ENCODE measurements at places on chromosomes 5 and 9.

GRCh38 chr5:115685490-115685889 is 59.7 kb upstream of the TMED7 start:
- no peak for DNase-seq

DNA sequence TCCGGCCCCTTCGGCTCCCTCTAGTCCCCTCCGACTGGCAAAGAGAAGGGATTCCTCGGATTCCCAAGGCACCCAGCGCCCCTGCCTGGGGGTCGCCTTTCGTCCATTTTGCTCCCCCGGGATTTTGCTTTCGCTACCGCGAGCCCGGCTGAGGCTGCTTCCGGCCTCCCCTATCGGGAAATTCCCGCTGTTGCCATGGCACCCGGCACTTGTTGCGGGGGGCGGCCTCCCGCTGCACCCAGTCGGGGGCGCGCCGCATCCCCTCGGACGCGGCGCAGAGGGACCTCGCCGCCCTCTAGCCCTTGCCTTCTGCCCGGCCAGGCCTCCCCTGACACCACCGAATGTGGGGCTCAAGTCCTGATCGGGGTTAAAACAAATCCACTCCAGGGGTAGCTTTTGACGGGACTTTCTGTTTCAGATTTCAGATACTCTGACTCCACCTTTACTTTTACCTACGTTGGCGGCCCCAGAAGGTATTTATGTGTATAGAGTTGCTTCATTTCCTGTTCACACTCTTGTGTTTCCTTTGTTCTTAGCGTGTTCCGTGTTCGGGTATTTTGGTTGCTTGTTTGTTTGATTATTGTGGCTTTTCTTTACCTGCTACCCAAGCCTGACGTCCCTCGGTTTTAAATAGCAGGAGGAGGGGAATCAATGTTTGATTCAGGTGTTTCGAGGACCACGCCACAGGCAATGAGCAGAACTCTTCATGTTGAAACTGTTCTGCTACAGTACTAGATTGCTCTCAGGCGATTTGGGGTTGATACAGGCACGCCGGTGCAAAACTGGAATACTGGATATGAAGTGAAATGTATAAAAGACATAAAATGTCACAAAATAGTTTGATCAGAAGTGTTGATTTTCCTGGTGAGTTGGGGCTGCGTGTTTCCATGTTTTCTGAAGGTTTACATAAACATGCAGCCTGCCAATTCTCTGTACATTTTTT is 1.5 kb downstream of the PARP8 start:
- DNase-seq, result peak; percentile 73

- peak; percentile 18 for DNase-seq
These were observed 25.8 kb upstream of the HSD17B3 start for GRCh38 chr9:96327694-96328352.

GRCh38 chr9:36007316-36007708 is 29.4 kb upstream of the RECK start:
- DNase-seq, result no peak

DNA sequence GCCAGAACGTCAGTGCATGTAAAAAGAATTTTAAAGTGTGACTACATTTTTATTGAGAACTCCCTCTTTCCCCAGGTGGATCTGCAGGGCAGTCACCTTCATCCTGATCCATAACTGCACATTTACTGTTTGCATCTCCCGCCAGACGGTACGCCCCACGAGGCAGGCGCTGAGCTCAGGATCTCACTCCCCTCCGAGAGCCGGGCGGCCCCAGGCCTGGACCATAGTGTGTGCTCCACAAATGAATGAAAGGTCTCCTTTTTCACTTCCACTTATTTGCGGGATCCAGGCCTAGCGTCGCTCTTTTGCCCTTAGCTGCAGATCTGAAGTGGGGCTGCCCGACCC is 378 bp downstream of the DROSHA start:
- no peak for DNase-seq

DNA sequence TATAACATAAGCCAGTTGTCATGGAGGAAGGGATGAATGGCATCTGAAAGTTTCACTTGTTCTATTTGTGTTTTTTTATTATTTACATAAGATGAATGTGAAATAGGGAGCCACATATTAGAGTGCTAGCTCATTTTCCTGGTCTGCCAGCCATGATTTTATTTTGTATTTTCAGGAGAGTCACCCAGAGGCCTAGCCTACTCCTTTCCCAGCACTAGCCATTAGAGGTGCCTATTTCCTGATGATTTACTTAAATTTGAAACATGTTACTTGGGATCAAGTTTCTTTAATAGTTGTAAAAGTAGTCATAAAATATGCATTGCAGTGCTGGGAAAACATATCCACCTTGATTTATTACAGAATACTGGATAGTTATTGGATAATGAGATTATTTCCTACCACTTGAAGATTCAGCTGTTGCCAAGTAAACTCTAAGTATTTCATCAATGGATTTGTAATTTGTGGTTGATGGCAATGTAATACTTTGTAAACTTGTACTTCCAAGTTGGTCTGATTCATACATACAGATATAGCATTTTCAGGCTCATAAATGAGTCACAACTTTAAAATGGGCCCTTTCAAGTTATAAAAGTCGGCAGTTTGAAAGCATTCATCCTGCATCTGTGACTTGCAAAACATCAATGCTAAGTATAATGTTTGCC is 50.8 kb downstream of the KCNN2 start:
- no peak for DNase-seq

GRCh38 chr9:95506678-95507463 is 9.9 kb downstream of the PTCH1 start:
- DNase-seq, result peak; percentile 13

DNA sequence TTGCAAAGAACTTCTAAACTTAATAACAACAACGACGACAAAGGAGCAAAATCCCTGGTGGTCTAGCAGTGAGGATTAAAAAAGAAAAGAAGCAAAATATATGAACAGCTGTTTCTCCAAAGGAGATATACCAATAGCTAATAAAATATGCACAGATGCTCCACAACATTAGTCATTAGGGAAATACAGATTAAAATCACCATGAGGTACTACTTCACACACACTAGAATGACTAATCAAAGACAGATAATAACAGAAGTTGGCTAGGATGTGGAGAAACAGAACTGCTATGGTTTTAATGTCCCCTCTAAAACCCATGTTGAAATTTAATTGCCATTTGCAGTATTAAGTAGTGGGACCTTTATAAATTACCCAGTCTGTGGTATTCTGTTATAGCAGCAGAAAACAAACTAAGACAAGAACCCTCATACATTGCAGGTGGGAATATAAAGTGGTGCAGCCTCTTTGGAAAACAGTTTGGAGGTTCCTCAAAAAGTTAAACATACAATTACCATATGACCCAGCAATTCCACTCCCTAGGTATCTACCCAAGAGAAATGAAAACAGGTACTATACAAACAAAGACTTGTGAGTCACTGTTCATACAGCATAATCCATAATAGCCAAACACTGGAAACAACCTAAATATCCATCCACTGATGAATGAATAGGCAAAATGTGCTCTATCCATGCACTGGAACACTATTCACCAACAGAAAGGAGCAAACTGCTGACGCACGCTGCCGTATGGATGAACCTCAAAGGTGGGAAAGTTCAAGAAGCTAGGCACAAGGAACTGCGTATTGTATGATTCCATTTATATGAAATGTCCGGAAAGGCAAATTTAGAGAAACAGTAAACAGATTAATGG is 11.4 kb upstream of the DUSP1 start:
- no peak for DNase-seq
